Placental pericyte (primary cell): ENCODE measurements at places on chromosomes 16 and 17. TPM values are rescaled to one million over a fixed set of nuclear protein-coding genes. Genes with fewer than 3 reads are reported as not detected.

ABHD15 gene
- 6.7 and 7.7 TPM in 2 replicates for total RNA-seq

KIF1C gene
- total RNA-seq: 65.3 and 75.5 TPM in 2 replicates

BAIAP2 gene
- 26.5 and 32.8 TPM in 2 replicates for total RNA-seq

SLC9A5 gene
- 1.1 and 1.6 TPM in 2 replicates for total RNA-seq

KRTAP1-1 gene
- total RNA-seq: not detected in 2 replicates

GLG1 gene
- total RNA-seq: 175 and 198 TPM in 2 replicates

CDRT15 gene
- total RNA-seq: not detected in 2 replicates

ASPA gene
- 0.22 TPM in 1 of 2 replicates, not detected in the other for total RNA-seq

RGS9 gene
- total RNA-seq: 0.66 and 1.3 TPM in 2 replicates

TMED6 gene
- 0.44 TPM in 1 of 2 replicates, not detected in the other for total RNA-seq

ZMYND15 gene
- 0.22 TPM in 1 of 2 replicates, not detected in the other for total RNA-seq

PIP4K2B gene
- 28.0 and 69.3 TPM in 2 replicates for total RNA-seq

TBC1D3G gene
- not detected in 2 replicates for total RNA-seq

MGAT5B gene
- total RNA-seq: 0.22 and 0.86 TPM in 2 replicates

ADAM11 gene
- total RNA-seq: 0.22 and 0.57 TPM in 2 replicates

SOX9 gene
- total RNA-seq: 2.8 and 33.6 TPM in 2 replicates

HIGD1B gene
- not detected in 2 replicates for total RNA-seq

KRT13 gene
- total RNA-seq: not detected in 2 replicates

ZNF594 gene
- total RNA-seq: 9.6 and 12.3 TPM in 2 replicates

SHCBP1 gene
- 0.66 and 42.1 TPM in 2 replicates for total RNA-seq

KRT39 gene
- 0.43 TPM in 1 of 2 replicates, not detected in the other for total RNA-seq

MEFV gene
- total RNA-seq: not detected in 2 replicates

HBA1 gene
- not detected in 2 replicates for total RNA-seq

IFT20 gene
- 36.5 and 46.2 TPM in 2 replicates for total RNA-seq

C17orf67 gene
- total RNA-seq: 0.57 and 1.1 TPM in 2 replicates

ZNF629 gene
- 16.4 and 18.6 TPM in 2 replicates for total RNA-seq

TLCD1 gene
- 4.2 TPM in 2 replicates for total RNA-seq

ABCC1 gene
- 34.1 and 37.6 TPM in 2 replicates for total RNA-seq

KRTAP1-5 gene
- 1.5 and 14.2 TPM in 2 replicates for total RNA-seq

TBC1D3I gene
- 0.44 TPM in 1 of 2 replicates, not detected in the other for total RNA-seq

KRT17 gene
- total RNA-seq: 0.66 and 5.2 TPM in 2 replicates

ZDHHC1 gene
- 4.6 and 6.0 TPM in 2 replicates for total RNA-seq

ESRP2 gene
- 0.14 and 0.22 TPM in 2 replicates for total RNA-seq

HNF1B gene
- total RNA-seq: not detected in 2 replicates

CENPT gene
- 21.4 and 52.3 TPM in 2 replicates for total RNA-seq

UTS2R gene
- total RNA-seq: not detected in 2 replicates

IRX3 gene
- 12.7 and 18.2 TPM in 2 replicates for total RNA-seq

MYCBPAP gene
- total RNA-seq: 0.14 and 0.44 TPM in 2 replicates

SCARF1 gene
- 0.14 and 0.44 TPM in 2 replicates for total RNA-seq
